ENCODE measurements at places on chromosomes 5 and 9. TPM values are rescaled to one million over a fixed set of nuclear protein-coding genes. Genes with fewer than 3 reads are reported as not detected.

RETREG1 gene
- total RNA-seq, result 29.4 TPM

ST8SIA4 gene
- 3.7 TPM for total RNA-seq

ADAMTS12 gene
- 12.9 TPM for total RNA-seq

ARHGEF37 gene
- total RNA-seq, result 2.4 TPM

XRCC4 gene
- total RNA-seq, result 5.2 TPM

PDE4D gene
- total RNA-seq, result 41.7 TPM

MARVELD2 gene
- total RNA-seq, result 3.3 TPM

Measured in hair follicle dermal papilla cell (primary cell).